ENCODE measurements at places on chromosomes 16 and 17.

- H3K4me1 ChIP-seq = peaks cover 9% of the 10 kb centered on the region
- no peak overlapping the region for H3K4me3 ChIP-seq
- H3K27me3 ChIP-seq = no peaks in the 10 kb centered on the region
- peak; percentile 66 for DNase-seq
- H3K27ac ChIP-seq = no peak overlapping the region
- peaks cover 57% of the 10 kb centered on the region for H3K36me3 ChIP-seq
Measured at GRCh38 chr16:89556750-89557689, 3.5 kb upstream of the RPL13 start.

DNA sequence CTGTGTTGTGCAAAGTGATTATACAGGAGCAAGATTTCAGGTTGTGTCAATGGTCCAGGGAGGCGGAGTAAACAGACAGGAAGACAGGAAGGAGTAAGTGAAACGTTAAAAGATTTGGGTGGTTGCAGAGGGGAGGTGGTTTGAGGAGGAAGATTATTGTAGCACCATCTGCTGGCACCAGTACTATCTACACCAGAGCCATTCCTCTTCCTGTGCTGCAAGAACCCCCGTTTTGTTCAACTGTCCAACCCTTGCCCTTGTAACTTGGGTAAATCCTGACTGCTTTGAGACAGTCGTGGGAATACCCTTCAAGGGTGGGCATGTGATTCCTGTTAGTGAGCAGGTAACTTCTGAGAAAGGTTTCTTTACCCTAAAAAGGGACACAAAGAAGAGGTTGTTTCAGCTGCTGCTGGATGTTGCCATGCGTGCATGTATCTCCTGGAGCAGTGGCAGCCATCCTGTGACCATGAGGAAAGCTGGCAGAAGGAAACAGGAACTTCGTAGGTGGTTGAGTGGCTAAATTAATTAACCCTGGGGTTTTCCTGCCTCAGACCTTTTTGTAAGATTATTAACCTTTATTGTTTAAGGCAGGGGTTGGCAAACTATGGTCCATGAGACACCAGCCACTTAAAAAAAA is 124.1 kb downstream of the PRKCA start:
- no peaks in the 10 kb centered on the region for H3K36me3 ChIP-seq
- peaks cover 18% of the 10 kb centered on the region for H3K4me1 ChIP-seq
- H3K27me3 ChIP-seq = no peaks in the 10 kb centered on the region
- H3K4me3 ChIP-seq = no peak overlapping the region

GRCh38 chr17:32285746-32286517 is 20.3 kb downstream of the RHBDL3 start:
- H3K27ac ChIP-seq = no peak overlapping the region
- no peak for DNase-seq
- no peaks in the 10 kb centered on the region for H3K27me3 ChIP-seq
- no peak overlapping the region for H3K4me3 ChIP-seq
- peaks cover 41% of the 10 kb centered on the region for H3K4me1 ChIP-seq

DNA sequence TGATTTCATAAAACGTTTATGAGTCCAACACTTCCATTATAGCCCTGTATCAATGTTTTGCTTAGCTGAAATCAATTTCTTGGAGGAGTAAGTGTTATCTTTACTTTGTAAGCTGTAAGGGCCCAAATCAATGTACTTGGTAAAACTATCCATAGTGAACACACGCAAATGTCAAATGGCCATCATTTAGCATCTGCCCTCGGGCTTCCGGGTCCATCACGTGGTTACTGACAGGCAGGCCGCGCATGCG is 687 bp upstream of the NARF start:
- peak overlapping the region; percentile 74 for H3K4me3 ChIP-seq
- H3K4me1 ChIP-seq = peaks cover 20% of the 10 kb centered on the region
- DNase-seq = no peak
- H3K36me3 ChIP-seq = peaks cover 28% of the 10 kb centered on the region

- no peaks in the 10 kb centered on the region for H3K4me1 ChIP-seq
- H3K27me3 ChIP-seq = no peaks in the 10 kb centered on the region
- no peak overlapping the region for H3K4me3 ChIP-seq
Measured at GRCh38 chr16:69839798-69840409, 77.8 kb downstream of the WWP2 start.

Measured in thymus (tissue), 14 donors.